ENCODE measurements at places on chromosomes 11 and 22. TPM values are rescaled to one million over a fixed set of nuclear protein-coding genes. Genes with fewer than 3 reads are reported as not detected.

Gene MAP4K2
- total RNA-seq: 19.5 TPM

Gene MRPL23
- 63.7 TPM for total RNA-seq

Gene CHADL
- total RNA-seq: 16.8 TPM

Gene PLAAT5
- total RNA-seq: 2.0 TPM

Gene ZP1
- not detected for total RNA-seq

Gene ADORA2A
- total RNA-seq: 2.1 TPM

Gene PGA3
- total RNA-seq: 0.33 TPM

Gene GRK2
- total RNA-seq: 48.2 TPM

Gene TRIM44
- total RNA-seq: 37.3 TPM

DNA sequence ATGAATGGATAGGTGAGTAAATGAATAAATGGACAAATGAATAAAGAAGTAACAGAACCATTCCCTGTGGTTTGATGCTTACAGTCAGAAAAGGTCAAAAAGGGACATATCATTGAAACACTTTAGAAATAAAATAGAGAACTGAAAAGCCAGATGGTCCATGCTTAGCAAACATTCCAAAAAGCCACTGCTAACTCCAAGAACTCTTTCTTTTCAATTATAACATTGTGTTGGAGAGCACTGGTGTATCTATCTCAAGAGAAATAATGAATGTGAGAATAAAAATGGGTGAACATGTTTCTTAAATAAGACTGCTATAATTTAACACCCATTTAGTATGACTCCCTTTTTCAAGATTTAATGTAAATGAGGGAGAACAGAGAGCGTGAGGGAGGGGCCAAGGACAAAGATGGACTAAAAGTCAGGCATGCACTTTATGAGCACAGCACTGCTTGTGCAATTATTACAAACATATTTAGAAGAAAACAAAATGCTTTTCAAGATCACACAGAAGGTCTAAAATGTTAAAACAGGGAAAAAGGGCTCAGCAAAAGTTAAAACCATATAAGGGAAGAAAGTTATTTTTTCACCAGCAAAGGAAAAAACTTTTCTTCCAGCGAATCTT is 224.3 kb upstream of the PITPNB start:
- DNase-seq: no peak

- no peak for DNase-seq
These were observed 18.8 kb downstream of the TRIM29 start for GRCh38 chr11:120119121-120119520.

GRCh38 chr11:19813158-19813879 is 100.7 kb downstream of the NAV2 start:
- no peak for DNase-seq

DNA sequence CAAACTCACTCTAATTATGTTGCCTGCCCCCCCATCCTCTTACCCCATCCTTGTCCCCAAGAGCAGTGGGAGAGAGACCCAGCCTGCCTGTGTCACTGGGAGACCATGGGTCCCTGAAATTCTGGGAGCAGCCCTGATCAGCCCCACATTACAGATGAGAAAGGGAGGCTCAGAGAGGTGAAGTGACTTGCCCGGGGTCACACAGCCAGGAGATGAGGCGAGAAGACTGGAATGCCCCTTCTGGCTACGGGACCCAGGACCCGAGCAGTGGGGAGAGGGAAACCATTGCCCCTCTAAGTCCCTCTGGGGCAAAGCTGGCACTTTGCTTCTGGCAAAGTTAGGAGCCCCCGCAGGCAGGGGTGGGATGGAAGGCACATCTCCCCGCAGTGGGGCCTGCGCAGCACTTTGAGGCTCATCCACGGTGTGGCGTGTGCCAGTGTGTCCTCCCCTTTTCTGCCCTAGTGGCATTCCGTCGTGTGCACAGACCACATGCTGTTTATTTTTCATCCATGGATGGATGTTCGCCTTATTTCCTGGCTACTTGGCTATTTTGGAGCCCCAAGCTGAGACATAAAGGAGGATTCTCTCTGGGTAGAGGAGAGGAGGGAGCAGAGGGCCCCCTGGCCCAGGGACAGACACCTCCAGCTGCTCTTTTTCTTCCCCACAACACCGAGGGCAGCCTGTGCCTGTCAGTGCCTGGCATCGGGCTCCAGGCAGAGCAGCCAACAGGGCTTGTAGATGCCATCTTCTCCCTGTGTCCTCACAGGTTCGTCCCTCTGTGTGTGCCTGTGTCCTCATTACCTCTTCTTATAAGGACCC is 3.7 kb upstream of the FGF3 start:
- DNase-seq: no peak

DNA sequence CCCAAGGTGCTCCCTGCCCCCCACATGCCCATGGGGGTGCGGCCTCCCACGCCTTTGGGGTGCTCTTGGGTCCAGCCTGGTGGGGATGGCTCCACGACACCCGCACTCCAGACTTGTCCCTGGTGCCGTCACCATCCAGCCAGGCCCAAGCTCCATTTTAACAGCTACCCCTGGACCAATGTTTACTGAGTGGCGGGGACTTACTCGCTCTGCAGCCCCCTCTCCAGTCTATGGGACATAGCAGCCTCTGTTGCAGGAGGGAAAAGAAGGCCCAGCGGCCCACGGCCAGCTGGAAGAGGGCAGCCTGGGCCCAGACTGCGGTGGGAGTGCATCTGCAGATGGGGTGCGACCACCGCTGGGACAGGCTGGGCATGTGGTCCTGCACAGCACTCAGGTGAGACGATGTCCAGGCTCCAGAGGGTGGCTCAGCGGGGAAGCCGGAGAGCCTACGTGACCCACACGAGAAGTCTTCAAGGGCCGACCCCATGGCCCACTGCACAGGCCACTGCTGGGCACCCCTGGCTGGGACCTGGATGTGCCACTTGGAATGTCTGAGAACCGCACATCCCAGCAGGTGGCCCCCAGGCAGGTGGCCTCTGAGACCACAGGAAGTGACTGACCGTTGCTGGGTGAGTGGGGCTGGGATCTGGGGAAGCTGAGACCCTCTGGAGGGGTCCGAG is 18.1 kb downstream of the IL17REL start:
- DNase-seq: peak; percentile 62

- DNase-seq: no peak
These were observed 30.1 kb downstream of the RCN1 start for GRCh38 chr11:32121012-32121411.

DNA sequence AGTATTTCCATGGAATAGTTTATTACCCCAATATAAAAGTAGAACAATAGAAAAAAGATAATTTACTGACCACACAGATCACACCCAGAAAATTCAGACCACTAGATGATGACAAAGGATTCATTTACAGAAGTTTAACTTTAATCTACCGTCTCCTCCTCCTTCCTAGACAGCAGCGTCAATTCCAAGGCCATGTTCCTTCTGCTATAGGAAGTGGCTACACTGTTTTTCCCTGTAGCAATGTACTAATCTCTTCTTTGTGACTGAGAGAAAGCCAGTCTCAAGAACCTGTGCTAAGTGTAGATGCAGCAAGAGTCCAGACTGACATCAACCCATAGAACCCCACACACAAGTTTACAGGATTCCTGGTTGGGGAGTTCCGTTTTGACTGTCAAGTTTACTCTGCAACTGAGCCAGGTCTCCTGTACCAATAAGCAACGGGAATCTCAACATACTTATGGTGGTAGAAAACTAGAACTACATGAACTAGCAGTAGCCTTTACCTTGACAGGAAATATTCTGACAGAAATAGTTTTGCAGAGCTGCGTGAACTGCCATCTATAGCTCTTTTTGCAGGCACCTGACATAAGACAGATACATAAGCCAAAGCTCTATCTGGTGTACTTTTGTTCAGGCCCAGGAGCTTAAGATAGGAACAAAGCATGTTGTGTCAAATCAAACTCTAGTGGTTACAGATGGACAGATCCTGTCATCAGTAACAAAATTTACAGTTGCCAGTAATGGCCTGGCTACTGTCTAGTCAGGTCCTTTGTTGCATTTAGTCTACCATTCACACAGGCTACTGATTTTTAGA is 42.9 kb downstream of the MRTFA start:
- no peak for DNase-seq

DNA sequence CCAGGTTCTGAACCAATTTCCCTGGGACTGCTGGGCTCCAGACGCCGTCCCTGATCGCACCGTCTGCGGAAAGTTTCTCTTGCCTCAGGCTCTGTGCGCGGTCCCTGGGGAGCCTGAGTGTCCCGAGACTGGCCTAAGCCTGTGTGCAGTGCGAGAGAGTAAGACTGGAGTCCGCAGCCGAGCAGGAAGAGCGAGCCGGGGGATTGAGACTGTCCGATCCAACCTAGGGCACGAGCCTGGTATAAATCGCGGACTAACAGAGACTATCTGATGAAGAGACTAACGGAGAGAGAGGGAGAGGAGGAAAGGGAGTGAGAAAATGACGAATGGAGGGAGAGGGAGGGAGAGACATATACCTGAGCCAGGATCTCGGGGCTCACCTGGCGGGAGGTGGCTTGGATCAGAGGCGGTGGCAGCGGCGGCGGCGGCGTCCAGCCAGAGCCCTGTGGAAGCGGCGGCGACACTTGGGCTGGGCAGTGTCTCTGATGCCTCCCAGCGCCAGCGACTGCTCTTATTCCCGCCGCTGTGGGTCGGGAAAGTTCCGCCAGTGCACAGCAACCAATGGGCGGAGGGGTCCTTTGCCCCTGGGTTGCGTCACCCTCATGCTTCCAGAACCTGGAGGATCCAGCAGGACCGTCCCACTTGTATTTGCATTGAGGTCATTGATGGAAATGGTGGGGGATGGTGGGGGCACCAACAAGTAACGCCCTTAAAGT is at the start of gene CALCA:
CALCA (minus strand) TSS at position 487 of the 716 bp plus-strand sequence. CDS start 1,159 bp downstream, outside the sequence.
- no peak for DNase-seq

DNA sequence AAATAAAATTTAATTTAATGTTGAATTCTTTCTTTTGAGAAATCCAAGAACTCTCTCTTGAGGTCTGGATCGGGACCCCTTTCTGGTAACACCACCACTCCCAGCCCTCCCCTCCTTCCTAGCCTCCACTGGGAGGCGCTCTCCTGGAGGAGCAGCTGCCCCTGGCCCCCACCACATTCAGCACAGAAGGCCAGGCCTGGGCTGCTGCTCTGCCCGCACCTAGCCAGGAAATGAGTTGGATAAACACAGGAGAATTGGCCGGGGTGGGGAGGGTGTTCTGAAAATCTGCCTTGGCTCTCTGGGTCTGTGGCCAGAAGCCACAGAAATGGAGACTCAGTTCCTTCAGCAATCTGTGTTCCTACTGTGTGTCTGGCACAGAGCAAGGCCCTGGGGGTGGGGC is 31.2 kb downstream of the C22orf42 start:
- DNase-seq: no peak

- no peak for DNase-seq
These were observed 9.5 kb upstream of the RIC3 start for GRCh38 chr11:8178297-8178696.

DNA sequence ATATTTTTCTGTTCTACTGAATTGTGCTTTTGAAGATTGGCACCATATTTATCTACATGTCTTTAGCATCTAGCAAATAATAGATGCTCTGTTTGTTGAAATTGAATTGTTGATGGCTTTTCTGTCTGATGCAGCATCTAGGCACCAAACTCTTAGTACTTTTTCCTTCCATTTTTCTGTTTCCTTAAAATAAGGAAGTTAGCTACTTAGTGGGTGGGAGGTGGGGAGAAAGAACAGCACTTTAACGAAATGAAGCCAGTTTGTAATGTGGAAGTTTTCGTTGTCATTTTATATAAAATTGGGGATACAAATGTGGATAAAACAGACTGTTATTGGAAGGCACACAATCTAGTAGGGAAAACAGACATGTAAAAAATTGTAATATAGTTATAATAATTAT is 76.6 kb downstream of the HIPK3 start:
- no peak for DNase-seq

- DNase-seq: peak; percentile 55
These were observed 112.5 kb downstream of the KCNQ1OT1 start for GRCh38 chr11:2587132-2587930.

DNA sequence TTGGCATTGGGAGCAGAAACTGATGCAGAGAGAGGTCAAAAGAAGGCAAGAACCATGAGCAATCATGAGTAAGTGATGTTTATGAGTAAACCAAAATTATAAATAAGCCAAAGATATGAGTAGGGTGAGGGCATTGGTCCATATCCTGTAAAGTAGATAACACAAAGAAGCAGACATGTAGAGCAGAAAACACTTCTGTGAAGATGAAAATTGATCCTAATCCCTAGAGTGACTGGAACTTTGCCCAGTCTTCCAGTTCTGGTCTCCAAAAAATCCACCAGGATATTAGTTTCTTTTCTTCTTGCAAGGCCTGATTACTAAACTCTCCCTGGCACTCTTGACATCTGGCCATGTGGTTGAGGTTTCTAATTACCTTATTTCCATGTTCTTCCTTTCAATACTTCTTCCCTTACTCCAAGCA is 13.7 kb upstream of the DRD2 start:
- no peak for DNase-seq

- peak; percentile 89 for DNase-seq
These were observed 53.3 kb downstream of the NCAM1 start for GRCh38 chr11:113014262-113015097.

- DNase-seq: peak; percentile 86
These were observed 28.9 kb downstream of the SLC22A12 start for GRCh38 chr11:64619811-64620380.

- DNase-seq: no peak
These were observed 74.3 kb upstream of the SOX6 start for GRCh38 chr11:16430674-16431073.

DNA sequence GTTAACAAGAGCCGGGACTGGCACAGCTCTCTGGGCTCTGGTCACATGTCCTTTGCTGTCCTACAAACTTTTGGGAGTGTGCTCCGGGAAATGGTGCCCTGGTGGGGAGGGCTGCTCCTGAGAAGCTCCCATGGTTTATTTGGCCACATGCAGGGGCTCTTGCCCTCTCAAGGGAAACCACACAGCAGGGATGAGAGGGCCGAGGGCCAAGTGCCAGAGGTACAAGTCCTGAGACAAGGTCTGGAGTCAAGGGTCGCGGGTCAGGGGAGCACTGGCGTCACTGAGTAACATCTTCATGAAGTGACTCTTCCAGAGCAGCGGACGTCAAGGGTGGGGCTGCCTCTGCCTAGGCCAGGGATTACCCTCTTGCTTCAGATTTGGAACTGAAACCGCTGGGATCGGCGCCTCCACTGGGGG is 1160.6 kb downstream of the TBC1D22A start:
- DNase-seq: no peak

DNA sequence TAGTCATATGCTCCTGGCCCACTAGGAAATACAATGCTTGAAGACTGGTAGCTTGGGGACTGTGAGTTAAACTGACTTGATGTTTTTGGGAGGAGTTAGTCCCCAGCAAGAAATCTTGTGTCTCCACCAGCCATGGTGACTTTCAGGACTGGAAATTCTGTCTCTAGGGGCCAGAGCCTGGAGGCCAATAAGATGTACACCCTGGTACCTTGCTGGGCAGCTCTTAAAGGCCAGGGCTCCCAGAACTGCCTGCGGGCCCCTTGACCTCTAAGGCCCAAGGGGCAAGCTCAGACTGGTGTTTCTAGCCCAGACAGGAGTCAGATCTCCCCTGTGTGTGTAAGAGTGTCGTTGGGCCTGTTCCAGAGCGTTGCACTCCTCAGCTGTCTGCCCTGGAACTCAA is 128.7 kb upstream of the C11orf58 start:
- no peak for DNase-seq
